T-helper 9 cell (primary cell): ENCODE measurements at places on chromosomes 5 and 9.

DNA sequence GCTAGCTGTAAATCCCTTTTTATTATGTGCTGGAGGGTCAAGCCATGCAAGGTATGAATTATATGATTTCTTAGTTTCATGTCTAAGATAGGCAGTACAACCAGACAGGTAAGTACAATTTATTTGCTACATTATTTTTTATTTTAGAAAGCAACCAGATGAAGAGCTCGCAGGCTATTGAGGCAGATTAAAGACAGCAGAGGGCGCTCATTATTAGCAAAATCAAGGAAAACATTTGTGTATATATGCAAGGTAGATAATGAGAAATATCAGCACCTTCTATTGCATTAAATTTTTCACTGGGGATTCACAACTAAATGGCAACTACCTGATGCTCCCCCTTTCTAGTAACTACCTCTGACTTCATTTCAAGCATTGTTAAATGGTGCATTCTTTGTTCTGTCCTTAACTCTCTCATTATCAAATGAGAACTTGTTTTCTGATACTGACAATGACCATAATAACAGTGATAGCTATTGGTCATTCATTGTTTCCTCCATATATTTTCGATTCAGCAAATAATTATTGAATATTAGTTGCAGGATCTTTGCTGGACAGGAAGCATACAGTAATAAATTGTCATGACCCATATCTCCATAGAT lies 8.6 kb downstream of the SCGB3A2 start:
- no peak for DNase-seq

DNA sequence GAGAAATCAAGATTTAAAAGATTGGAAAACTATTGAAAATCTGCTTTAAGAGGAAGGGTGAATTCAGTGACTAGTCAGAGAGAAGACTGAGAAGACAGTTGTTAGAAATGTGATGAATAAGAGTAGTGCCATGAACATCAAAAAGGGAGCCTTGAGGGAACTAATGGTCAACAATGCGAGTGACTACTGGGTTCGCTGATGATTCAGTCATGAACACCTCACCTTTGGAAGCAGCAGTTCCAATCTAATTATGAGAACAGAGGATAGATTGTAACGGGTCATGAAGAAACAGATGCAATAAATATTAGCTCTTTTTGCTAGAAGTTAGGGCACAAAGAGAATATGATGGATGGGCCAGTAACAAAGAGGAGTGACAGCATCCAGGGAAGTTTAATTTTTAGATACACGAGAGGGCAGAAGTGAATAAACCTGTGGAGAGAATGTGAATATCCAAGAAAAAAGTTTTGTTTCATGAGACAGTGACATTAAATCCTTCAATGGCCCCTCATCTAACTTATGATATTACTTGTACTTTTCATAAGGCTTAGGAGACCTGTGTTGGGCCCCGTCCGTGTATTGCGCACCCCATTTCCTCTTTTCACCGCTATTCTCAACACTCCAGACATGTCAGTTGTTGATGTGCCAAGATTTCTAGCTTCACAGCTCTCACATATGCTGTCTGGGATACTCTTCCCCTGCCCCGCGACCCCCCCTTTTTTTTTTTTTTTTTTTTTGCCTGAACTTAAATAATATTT lies 23.5 kb upstream of the IFNE start:
- DNase-seq, result no peak

DNA sequence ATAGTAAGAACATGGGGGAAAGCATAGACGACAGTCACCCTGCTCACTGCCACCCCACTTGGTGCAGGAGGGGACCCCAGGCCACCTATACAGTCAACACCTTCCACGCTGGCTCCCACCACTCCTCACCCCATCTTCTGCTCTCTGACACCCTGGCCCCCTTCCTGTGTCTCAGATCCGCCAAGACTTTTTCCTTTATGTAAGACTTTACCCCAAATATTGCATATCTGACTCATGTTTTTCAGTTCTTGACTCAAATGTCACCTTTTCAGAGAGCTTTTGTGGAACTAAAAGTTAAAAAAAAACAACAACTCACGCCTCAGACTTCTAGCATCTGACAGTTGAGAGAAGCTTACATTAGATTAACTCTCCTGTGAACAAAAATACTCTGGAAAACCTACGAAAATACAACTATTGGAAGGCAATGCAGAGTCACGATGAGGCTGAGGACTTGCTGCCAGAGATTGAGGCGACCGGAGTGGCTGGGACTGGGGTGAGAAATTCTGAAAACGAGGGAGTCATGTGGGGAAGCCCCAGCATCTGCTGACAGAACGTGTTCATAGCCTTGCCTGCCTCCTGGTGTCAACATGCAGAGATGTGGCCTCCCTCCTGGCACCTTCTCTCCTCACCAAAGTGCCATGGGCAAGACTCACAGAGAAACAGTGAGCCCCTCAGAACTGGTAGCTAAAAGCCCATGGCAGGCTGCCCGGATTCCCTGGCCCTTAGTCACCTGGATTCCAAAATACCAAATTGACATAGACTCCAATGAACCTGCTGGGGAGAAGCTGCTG lies 22.4 kb upstream of the FCN2 start:
- DNase-seq, result no peak

DNA sequence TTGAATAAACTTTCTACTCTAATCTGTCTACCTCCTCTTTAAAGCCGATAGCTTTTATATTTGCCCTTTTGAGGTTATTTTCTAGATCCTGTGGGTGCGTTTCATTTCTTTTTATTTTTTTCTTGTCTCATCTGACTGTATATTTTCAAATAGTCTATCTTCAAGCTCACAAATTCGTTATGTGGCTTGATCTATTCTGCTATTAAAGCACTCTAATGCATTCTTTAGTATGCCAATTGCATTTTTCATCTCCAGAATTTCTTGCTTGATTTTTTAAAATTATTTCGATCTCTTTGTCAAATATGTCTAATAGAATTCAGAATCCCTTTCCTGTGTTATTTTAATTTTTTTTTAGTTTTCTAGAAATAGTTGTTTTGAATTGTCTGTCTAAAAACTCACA lies 172.4 kb downstream of the CYLC2 start:
- no peak for DNase-seq

- no peak for DNase-seq
These were observed 351.1 kb upstream of the RIOK2 start for GRCh38 chr5:97534166-97534565.

- DNase-seq, result no peak
These were observed 211.2 kb downstream of the CDK5RAP2 start for GRCh38 chr9:120368799-120369198.

DNA sequence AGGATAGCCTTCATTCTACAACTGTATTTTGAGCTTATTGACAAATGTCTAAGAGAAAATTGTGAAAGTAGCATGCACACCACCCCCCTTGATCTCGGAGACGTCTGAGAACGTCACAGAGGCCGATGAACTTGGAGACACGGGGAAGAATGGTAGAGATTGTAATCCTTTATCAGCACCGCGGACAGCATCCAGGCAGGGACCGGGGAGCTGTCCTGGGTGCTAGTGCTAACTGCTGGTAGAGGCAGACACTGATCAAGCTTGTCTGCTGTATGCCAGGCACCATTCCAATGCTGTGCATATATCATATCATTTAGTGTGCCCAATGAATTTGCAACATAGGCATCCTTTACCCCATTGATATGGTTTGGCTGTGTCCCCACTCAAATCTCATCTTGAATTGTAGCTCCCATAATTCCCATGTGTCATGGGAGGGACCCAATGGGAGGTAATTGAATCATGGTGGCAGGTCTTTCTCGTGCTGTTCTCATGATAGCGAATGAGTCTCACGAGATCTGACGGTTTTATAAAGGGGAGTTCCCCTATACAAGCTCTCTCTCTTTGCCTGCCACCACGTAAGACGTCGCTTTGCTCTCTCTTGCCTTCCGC lies 98.8 kb downstream of the LHX2 start:
- peak; percentile 18 for DNase-seq

DNA sequence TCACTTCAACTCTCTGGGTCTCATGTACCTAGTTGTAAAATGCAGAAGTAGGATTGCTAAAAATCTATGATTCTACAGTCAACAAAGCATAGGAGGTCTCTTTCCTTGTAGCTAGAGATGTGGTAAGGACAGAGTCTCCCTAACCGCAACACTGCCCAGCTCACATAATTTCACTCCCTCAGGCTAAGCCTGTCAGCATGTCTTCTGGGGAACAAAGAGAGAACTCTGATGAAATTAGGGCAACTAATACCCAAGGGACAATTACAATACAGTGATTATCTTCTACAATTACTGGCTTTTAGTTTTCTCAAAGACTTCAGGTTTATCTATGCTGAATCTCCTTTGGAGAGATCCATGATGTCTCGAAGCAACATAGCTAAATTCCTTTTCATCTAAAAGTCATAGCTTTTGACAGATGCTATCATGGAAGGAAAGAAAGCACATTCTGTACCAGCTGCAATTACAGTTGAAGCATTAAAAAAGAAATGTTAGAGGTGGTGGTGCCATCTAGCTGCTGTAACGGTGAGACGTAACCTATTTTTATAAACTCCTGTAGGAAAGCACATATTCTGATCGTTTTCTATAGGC lies 141.1 kb upstream of the TARS1 start:
- no peak for DNase-seq

- no peak for DNase-seq
These were observed 142.2 kb downstream of the DCP2 start for GRCh38 chr5:113118765-113119164.

DNA sequence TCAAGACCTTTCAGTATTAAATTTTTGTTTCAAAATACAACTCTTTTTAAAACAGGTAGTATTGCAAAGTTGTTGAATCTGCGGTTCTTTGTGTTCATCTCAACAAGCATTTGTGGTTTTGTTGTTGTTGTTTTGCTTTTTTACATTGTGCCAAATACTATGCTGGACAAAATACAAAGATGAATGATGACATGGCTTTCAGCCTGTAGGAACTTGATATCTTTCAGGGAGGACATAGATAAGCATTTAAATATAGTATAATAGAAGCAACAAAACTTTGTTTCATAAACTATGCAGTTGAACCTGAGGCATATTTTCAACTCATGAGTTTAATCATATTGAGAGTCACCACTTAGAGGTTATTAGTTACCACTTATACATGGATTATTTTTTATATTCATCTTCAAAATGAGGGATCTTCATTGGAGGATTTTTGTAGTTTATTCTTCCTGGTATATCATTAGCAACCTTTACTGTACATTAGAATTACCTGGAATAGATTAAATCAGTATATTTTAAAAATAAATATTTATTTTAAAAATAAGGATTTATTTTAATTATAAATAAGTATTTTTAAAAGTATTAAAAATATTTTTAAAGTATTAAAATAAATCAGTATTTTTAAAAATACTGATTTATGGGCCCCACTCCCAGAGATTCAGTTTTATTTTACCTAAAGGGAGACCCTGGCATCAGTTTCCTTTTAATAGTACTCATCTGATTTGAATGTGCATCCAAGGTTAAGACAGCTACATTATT lies 42.9 kb downstream of the KIF2A start:
- no peak for DNase-seq
